ENCODE measurements at places on chromosomes 5 and 9. TPM values are rescaled to one million over a fixed set of nuclear protein-coding genes. Genes with fewer than 3 reads are reported as not detected.

Gene CDH12
- not detected for total RNA-seq

Gene NFIB
- total RNA-seq = 160 TPM

Gene OR13J1
- total RNA-seq = not detected

Gene FGD3
- total RNA-seq = not detected

Gene ETF1
- total RNA-seq = 103 TPM

Gene C9orf153
- total RNA-seq = 0.66 TPM

Gene TJP2
- 168 TPM for total RNA-seq

Gene HMCN2
- total RNA-seq = 0.24 TPM

Gene SPAG8
- total RNA-seq = 0.69 TPM

Gene GRXCR2
- not detected for total RNA-seq

Gene TPM2
- 257 TPM for total RNA-seq

Gene PCDHA7
- total RNA-seq = not detected

Gene WNK2
- total RNA-seq = not detected

Gene UGT3A2
- total RNA-seq = not detected

Gene GCNT4
- not detected for total RNA-seq

Gene TYRP1
- not detected for total RNA-seq

Gene CDX1
- not detected for total RNA-seq
